H7 (cell line): ENCODE measurements at places on chromosomes 13 and 19. TPM values are rescaled to one million over a fixed set of nuclear protein-coding genes. Genes with fewer than 3 reads are reported as not detected.

KLK2 gene
- total RNA-seq, result not detected in 2 replicates

CCDC169 gene
- total RNA-seq, result 19.9 and 32.7 TPM in 2 replicates

ZSCAN4 gene
- not detected in 2 replicates for total RNA-seq

MCEMP1 gene
- total RNA-seq, result not detected in 2 replicates

PCDH20 gene
- total RNA-seq, result 0.89 and 1.4 TPM in 2 replicates

OR7C1 gene
- total RNA-seq, result not detected in 2 replicates

MED29 gene
- total RNA-seq, result 38.2 and 41.6 TPM in 2 replicates

PRTN3 gene
- total RNA-seq, result 0.66 TPM in 1 of 2 replicates, not detected in the other

CABP5 gene
- not detected in 2 replicates for total RNA-seq

ZNF415 gene
- total RNA-seq, result 5.5 and 9.6 TPM in 2 replicates

KLK14 gene
- total RNA-seq, result not detected in 2 replicates

PCDH9 gene
- 0.07 and 0.14 TPM in 2 replicates for total RNA-seq
